Smooth muscle cell of the umbilical artery (primary cell): ENCODE measurements at places on chromosomes 7 and 10. TPM values are rescaled to one million over a fixed set of nuclear protein-coding genes. Genes with fewer than 3 reads are reported as not detected.

Gene FAM221A
- total RNA-seq, result 1.2 and 2.0 TPM in 2 replicates

Gene TMEM26
- 0.28 and 0.59 TPM in 2 replicates for total RNA-seq

Gene RNF133
- 0.30 and 0.74 TPM in 2 replicates for total RNA-seq

Gene LRRD1
- 0.28 and 0.30 TPM in 2 replicates for total RNA-seq

Gene ZPBP
- total RNA-seq, result not detected in 2 replicates

Gene SYT15B
- total RNA-seq, result 0.05 and 1.5 TPM in 2 replicates

Gene CALML5
- not detected in 2 replicates for total RNA-seq

Gene WNT8B
- not detected in 2 replicates for total RNA-seq

Gene PPP1R3A
- total RNA-seq, result not detected in 2 replicates

Gene GPR15LG
- total RNA-seq, result not detected in 2 replicates

Gene EBLN1
- not detected in 2 replicates for total RNA-seq

Gene TAS2R5
- 1.2 and 1.5 TPM in 2 replicates for total RNA-seq

Gene ADCY1
- 0.23 and 0.30 TPM in 2 replicates for total RNA-seq

Gene PSD
- 2.4 and 12.2 TPM in 2 replicates for total RNA-seq

Gene WNT16
- total RNA-seq, result 0.30 and 0.42 TPM in 2 replicates

Gene SPDYE16
- 0.05 TPM in 1 of 2 replicates, not detected in the other for total RNA-seq

Gene GSAP
- 9.5 and 14.6 TPM in 2 replicates for total RNA-seq

Gene RPEL1
- 0.09 TPM in 1 of 2 replicates, not detected in the other for total RNA-seq

Gene MUC3A
- total RNA-seq, result not detected in 2 replicates

Gene PIP
- not detected in 2 replicates for total RNA-seq

Gene RNLS
- 5.9 and 8.1 TPM in 2 replicates for total RNA-seq

Gene OR2A5
- not detected in 2 replicates for total RNA-seq

Gene HECW1
- total RNA-seq, result not detected in 2 replicates

Gene TFEC
- under 0.01 and 0.46 TPM in 2 replicates for total RNA-seq

Gene PRTFDC1
- 6.8 and 11.3 TPM in 2 replicates for total RNA-seq
